ENCODE measurements at places on chromosomes 2 and 18.

DNA sequence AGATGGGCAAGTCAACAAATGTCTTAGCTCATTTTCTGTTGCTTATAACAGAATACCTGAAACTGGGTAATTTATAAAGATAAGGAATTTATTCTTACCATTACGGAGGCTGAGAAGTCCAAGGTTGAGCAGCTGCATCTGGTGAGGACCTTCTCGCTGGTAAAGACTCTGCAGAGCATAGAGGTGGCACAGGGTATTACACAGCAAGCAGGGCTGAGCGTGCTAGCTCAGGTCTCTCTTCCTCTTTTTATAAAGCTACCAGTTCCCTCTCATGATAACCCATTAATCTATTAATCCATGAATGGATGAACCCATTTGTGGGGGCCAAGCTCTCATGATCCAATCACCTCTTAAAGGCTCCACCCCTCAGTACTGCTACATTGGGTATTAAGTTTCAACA lies 109.1 kb downstream of the CDK15 start:
- no peak for DNase-seq

DNA sequence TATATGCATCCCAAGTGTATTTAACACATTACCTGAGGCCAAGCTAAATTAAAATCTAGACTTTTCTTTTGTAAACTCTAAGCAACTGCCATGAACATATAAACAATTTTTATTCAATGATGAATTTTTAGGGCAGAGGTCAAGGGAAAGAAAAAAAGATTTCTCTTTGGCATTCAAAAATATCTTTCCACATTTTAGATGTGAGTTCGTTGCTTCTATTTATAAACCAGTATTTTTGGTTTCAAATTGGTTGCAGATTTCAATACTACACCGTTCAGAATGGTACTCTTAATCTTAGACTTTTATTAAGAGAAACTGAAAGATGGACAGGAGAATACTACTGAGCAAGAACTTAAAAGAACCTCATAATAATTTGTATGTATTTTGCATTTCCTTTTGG lies 293.6 kb upstream of the CCDC68 start:
- DNase-seq = no peak

GRCh38 chr2:234676109-234676782 lies 179.4 kb upstream of the ARL4C start:
- DNase-seq = no peak

DNA sequence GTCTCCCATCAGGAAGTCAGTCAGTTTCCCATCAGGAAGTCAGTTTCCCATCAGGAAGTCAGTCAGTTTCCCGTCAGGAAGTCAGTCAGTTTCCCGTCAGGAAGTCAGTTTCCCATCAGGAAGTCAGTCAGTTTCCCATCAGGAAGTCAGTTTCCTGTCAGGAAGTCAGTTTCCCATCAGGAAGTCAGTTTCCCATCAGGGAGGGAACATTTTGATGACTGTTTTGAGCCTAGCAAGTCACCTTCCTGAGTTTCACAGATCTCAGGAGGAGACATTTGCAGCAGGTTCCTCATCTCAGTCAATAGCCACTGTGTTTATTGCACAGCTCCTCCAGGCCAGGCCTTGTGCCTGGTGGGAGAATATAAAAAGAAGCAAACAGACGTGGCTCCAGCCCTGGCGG lies 31.9 kb downstream of the DIPK1C start:
- DNase-seq = no peak

GRCh38 chr2:120539937-120540718 lies 194.2 kb downstream of the INHBB start:
- no peak for DNase-seq

DNA sequence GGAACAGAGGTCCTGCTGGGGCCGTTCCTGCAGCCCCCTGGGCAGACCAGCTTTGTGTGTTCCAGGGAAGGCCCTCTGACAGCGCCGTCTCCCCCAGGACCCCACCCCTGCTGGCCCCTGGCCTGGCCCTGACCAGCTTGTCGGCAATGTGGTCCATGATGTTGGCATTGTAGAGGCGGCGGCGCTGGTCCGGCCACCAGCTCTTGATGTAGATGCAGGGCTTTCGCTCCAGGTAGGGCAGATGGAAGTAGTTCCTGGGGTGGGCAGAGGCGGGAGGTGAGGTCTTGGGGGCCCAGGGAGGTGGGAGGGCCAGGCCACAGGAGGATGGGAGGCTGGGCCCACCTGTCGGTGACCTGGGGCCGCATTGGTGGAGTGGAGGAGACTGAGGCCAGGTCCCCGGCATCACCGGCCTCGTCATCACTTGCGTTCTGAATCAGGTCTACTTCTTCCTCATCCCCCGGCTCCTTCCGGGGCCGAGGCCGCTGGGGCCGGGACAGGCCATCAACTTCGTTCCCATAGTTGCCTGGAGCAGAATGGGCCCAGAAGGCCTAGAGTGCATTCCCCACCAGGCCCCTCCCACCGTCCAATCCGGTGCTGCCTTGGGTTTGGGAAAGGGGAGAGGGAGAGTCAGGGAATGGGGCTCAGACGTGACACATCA lies 1.3 kb upstream of the OTOF start:
- no peak for DNase-seq

GRCh38 chr2:222794585-222795449 lies 66.0 kb upstream of the ACSL3 start:
- no peak for DNase-seq

- no peak for DNase-seq
Measured at GRCh38 chr18:55374741-55375140, 213.3 kb downstream of the TCF4 start.

GRCh38 chr2:111936881-111937280 lies 38.5 kb downstream of the MERTK start:
- no peak for DNase-seq

- DNase-seq = no peak
Measured at GRCh38 chr18:28108814-28109213, 68.1 kb downstream of the CDH2 start.

DNA sequence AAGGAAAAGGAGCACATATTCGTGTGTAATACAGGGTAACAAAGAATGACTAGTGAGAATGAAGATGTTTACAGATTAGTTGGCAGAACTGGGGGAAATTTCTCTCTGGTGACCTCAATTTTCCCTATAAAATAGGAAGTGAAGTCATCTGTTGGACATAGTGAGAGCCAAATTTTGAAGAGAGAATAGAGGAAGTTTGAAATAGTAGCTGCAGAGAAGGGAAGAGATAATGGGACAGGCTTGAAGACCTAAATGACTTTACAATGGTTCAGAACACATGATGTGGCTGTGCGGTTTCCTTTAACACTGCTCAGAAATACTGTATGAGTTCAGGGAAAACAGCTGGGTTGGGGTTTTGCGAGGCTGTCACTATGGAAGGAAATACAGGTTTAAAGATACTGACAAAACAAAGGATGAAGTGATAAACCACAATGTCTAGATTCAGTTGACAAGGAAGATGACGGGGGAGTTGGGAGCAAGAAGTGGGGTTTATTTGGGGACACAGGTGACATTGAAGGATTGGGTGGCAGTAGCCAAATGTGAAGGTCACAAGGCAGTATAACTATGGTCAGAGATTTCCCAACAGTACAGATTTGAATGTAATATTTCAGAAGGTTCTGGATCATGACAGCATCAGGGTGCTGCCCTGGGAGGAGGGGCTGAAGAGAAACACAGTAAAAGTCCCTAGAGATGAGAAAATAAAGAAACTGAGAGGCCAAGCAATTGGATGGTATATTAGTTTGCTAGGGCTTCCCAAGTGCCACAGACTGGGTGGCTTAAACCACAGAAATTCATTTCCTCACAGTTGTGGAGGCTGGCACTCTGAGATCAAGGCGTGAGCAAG lies 82.6 kb upstream of the TANK start:
- peak; percentile 78 for DNase-seq

GRCh38 chr2:200199005-200199404 lies 107.5 kb upstream of the SPATS2L start:
- no peak for DNase-seq

DNA sequence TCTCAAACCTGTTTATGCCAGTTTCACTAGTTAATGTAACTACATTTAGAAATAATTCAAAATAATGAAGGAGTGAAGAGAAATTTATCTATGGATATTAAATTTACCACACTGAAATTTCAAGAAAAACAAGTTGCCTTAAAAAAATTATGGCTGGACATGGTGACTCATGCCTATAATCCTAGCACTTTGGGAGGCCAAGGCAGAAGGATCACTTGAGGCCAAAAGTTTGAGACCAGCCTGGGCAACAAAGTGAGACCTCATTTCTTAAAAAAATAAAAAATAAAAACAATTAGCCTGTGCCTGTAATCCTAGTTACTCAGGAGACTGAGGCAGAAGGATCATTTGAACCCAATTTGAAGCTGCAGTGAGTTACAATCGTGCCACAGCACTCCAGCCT lies 29.9 kb downstream of the HDLBP start:
- DNase-seq = no peak

GRCh38 chr2:70448041-70448440 lies 105.6 kb downstream of the TGFA start:
- no peak for DNase-seq

- DNase-seq = no peak
Measured at GRCh38 chr18:8139891-8140406, 469.3 kb upstream of the RAB12 start.

- DNase-seq = no peak
Measured at GRCh38 chr2:187424146-187424545, 23.9 kb downstream of the CALCRL start.

DNA sequence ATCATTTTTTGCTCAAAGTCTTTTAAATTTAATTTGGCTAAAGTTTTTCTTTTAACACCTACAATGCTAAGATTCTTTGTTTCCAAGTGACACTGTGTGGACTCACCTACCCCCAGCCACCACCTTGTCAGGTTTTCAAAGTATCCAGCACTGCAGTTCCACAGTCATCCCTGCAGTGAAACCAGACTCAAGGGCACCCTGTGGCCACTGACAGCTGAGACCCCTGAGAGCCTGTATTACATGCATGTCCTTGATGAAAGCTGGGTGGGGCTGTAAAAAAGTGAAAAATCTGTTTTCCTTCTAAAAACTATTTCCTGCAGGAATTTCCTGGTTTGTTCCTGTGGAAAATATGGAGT lies 19.9 kb downstream of the TPRKB start:
- DNase-seq = no peak

- DNase-seq = no peak
Measured at GRCh38 chr2:182228073-182228473, 198.8 kb downstream of the PDE1A start.

DNA sequence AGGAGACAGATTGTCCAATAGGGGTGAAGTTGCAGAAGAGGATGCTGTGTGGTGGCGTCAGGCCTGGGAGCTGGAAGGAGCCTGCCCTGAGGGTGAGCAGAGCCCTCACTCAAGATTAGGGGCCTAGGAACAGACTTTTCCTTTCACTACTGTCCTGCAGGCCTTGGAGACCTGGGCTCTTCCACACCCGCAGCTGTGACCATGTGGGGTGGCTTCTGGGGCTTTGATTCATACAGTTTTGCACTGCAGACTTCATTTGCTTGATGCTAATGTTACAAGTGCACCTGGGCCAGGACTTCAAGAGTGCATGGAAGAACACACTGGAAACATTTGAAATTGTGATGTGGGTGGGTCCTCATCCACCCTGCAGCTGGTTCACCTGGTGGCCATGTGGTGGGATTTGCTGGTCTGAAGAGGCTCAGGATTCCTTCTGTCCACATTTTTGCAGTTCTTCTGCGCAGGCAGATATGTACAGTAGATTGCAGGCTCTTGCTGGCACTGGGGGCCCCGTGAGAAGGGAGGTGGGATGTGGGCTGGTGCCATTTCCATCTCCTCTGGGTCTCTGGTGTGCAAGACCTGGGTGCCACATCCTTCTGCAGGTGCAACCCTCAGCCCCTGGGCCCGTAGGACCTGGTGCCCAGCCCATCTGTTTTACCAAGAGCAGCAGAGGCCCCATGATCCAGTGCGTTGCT lies 9.9 kb downstream of the GLI2 start:
- DNase-seq = no peak
